CD4-positive, alpha-beta T cell (primary cell): ENCODE measurements at places on chromosomes 4 and X. TPM values are rescaled to one million over a fixed set of nuclear protein-coding genes. Genes with fewer than 3 reads are reported as not detected.
A peak's percentile ranks its signal among the peaks of the same experiment; 100 is the strongest.

ERCC6L gene
- 0.08 TPM for total RNA-seq

KLHL34 gene
- total RNA-seq, result 0.70 TPM

DNA sequence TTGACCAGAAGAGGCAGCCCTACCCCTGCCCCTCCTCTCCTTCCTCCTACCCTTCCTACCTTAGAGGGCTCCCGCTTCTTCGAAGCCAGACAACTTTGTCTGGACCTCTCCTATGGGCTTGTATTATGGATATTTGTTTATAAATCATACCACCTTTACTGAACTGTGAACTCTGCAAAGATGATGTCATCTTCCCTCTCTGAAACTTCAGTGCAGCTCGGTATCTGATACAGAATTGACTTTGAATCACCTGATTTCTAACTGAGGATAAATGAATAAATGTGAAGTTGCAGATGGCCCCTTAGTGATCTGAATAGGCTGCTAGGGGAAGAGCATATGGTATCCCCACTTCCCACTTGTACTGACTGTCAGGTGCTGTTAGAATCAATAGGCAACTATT lies 1.1 kb upstream of the OTC start:
- H3K36me3 ChIP-seq, result no peaks in the 10 kb centered on the region
- H3K27me3 ChIP-seq, result no peaks in the 10 kb centered on the region
- no peak overlapping the region for H3K4me3 ChIP-seq

DNA sequence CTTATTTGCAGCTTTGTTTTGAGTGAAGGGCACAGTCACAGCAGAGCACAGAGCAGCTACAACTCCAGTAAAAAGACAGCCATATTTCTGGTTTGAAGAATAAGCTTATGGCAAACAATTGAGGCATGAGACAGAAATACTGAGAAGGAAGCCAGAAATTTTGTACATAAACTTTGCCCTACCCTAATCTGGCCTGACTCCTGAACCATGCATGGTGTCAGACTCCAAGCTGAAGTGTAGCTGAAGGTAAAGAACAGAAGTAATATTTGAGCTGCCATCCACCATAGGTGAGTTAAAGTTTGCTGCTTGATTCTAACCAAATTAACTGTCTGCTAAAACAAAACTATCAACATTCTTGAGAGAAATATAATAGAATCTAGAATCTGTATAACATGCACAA lies 24.5 kb upstream of the TMEM192 start:
- no peaks in the 10 kb centered on the region for H3K27me3 ChIP-seq
- no peaks in the 10 kb centered on the region for H3K4me1 ChIP-seq
- DNase-seq, result no peak
- no peaks in the 10 kb centered on the region for H3K36me3 ChIP-seq

DNA sequence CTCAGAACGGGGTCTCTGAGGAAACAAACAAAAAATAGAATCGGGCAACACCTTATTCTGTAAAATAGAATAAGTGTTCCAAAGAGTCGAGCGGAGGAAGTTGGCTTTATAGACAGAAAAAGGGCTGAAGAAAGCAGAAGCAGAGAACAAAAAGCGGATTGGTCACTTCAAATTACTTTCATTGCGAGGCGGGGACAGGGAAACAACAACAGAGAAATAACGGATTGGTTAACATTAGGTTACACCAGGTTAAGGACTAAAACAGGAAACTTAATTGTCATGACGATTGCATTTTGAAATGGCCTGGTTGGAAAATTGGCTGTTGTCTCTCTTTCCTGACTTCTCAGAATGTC lies 433 bp upstream of the COQ2 start:
- H3K27me3 ChIP-seq, result no peaks in the 10 kb centered on the region
- H3K36me3 ChIP-seq, result no peaks in the 10 kb centered on the region
- peaks cover 7% of the 10 kb centered on the region for H3K4me1 ChIP-seq

PAPSS1 gene
- total RNA-seq, result 6.6 TPM

DNA sequence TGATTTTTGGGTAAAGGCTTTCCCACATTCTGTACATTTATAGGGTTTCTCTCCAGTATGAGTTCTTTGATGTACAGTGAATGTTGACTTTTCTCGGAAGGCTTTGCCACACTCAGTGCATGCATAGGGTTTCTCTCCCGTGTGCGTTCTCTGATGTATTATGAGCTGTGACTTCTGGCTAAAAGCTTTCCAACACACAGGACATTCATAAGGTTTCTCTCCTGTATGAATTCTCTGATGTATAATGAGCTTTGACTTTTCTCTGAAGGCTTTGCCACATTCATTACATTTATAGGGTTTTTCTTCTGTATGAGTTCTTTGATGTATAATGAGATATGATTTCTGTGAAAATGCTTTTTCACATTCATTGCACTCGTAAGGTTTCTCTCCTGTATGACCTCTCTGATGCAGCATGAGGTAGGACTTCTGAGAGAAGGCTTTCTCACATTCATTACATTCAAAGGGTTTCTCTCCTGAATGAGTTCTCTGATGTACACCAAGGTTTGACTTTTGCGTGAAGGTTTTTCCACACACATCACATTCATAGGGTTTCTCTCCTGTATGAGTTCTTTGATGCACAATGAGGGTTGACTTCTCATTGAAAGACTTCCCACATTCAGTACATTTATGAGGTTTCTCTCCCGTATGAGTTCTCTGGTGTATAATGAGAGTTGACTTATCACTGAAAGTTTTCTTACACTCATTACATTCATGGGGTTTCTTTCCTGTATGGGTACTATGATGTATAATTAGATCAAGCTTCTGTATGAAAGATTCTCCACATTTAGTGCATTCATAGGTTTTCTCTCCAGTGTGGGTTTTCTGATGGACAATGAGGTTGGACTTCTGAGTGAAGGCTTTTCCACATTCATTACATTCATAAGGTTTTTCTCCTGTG lies 27.3 kb downstream of the ZNF182 start:
- no peaks in the 10 kb centered on the region for H3K27me3 ChIP-seq
- no peak for DNase-seq
- no peak overlapping the region for H3K4me3 ChIP-seq
- H3K4me1 ChIP-seq, result no peaks in the 10 kb centered on the region

- H3K4me1 ChIP-seq, result no peaks in the 10 kb centered on the region
- no peaks in the 10 kb centered on the region for H3K36me3 ChIP-seq
- no peak for DNase-seq
- H3K27ac ChIP-seq, result no peak overlapping the region
- H3K27me3 ChIP-seq, result no peaks in the 10 kb centered on the region
- H3K4me3 ChIP-seq, result no peak overlapping the region
These were observed 49.7 kb downstream of the CORIN start for GRCh38 chr4:47788126-47788525.

GRCh38 chr4:171242831-171243230 lies 570.4 kb upstream of the GALNTL6 start:
- H3K36me3 ChIP-seq, result no peaks in the 10 kb centered on the region
- DNase-seq, result no peak
- no peak overlapping the region for H3K4me3 ChIP-seq
- H3K27me3 ChIP-seq, result no peaks in the 10 kb centered on the region
- H3K4me1 ChIP-seq, result no peaks in the 10 kb centered on the region

- no peak overlapping the region for H3K27ac ChIP-seq
- no peaks in the 10 kb centered on the region for H3K27me3 ChIP-seq
- H3K36me3 ChIP-seq, result no peaks in the 10 kb centered on the region
- H3K4me3 ChIP-seq, result no peak overlapping the region
- no peak for DNase-seq
These were observed 25.5 kb downstream of the PALLD start for GRCh38 chr4:168522356-168522755.

GRCh38 chr4:75630174-75630936 lies at the start of gene CDKL2:
CDKL2 (minus strand) TSS chr4:75630528; CDS start chr4:75625988, 4,540 bp downstream.
- H3K4me3 ChIP-seq, result peak within 1 kb of the TSS; percentile 85
- no peaks in the 10 kb centered on the region for H3K27me3 ChIP-seq
- peaks cover 16% of the 10 kb centered on the region for H3K4me1 ChIP-seq
- DNase-seq, result peak; percentile 96

ADH1C gene
- not detected for total RNA-seq

- H3K36me3 ChIP-seq, result no peaks in the 10 kb centered on the region
- H3K4me3 ChIP-seq, result no peak overlapping the region
- H3K27ac ChIP-seq, result no peak overlapping the region
- H3K4me1 ChIP-seq, result no peaks in the 10 kb centered on the region
These were observed 49.0 kb upstream of the VEGFC start for GRCh38 chr4:176841711-176842112.

HAND2 gene
- not detected for total RNA-seq

DNA sequence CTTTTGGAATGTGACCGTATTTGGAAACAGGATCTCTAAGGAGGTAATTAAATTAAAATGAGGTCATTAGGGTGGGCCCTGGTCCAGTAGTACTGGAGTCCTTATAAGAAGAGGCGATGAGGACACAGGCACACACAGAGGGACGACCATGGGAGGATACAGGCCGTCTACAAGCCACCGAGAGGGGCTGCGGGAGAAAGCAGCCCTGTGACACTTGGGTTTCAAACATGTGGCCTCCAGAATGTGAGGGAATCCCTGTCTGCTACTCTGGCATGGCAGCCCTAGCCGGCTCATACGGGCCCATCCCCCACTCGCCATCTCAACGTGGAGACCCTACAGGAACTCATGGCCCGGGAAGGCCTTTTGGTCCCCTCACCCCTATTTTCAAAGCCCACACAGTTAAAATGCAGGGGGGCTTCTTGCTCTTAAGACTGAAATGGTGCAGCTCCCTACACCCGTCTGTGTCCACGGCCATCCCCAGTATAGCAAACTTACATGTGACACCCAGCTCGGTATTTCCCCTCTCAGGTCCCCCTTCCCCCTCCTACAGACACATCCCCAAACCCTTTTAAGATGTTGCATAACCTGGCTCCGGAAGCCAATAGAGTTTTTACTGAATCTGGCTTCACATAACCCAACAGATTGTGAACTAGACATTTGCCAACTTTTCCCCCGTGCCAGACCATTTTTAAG lies 124.1 kb upstream of the TBL1X start:
- peak overlapping the region; percentile 40 for H3K4me3 ChIP-seq
- H3K4me1 ChIP-seq, result peaks cover 46% of the 10 kb centered on the region
- no peaks in the 10 kb centered on the region for H3K36me3 ChIP-seq

DNA sequence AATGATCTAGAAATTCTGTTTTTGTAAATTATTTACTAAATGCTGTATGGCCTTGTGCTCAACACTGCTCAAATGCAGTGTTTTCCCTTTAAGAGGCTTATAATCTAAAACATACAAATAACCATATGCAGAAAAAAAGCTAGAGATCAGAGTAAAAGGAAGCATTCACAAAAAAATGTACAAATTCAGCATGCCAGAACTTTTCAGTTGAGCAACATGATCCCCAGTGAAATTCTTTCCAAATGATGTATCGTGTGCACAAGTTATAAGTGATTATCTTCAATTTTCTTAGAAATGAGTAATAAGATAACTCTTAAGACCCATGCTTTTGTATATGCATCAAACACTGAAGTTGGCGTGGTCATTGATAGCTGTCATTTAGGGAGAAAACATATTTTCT lies 5.0 kb downstream of the GPC3 start:
- no peak overlapping the region for H3K4me3 ChIP-seq
- no peak overlapping the region for H3K27ac ChIP-seq
- DNase-seq, result no peak
- H3K27me3 ChIP-seq, result peaks cover 12% of the 10 kb centered on the region
- H3K36me3 ChIP-seq, result no peaks in the 10 kb centered on the region

DNA sequence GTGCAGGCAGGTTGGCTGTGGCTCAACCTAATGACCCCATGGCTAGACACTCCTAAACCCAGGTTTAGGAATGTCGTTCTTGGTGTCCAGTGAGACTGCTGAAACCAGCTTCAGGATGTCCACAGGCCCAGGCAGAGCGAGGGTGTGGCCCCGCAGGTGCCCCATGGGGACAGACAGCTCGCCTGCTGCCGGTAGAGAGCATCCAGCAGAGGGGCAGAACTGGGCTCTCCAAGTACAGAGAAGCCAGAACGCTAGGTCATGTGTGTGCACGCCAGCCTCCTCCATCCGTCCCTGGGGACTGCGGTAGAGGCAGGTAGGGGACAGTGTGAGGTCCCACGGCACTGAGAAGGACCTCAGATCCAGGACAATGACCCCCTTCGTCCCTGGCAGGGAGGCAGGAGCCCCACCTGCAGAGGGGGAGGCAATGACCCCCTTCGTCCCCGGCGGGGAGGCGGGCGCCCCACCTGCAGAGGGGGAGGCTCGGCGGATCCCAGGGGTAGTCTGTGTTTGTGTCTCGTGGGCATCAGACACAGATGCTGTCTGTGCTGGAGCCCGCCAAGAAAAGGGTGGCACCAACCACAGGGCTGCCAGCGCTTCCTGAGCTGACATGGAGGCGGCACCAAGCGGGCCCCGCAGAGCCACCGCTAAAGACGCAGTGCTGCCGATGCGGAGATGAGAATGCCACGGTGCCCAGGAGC lies 118.4 kb downstream of the FAM53A start:
- DNase-seq, result no peak
- H3K27ac ChIP-seq, result no peak overlapping the region
- H3K4me3 ChIP-seq, result no peak overlapping the region
- peaks cover 11% of the 10 kb centered on the region for H3K27me3 ChIP-seq
- peaks cover 25% of the 10 kb centered on the region for H3K4me1 ChIP-seq

GRCh38 chr4:73315091-73315490 lies 56.5 kb upstream of the ANKRD17 start:
- H3K36me3 ChIP-seq, result no peaks in the 10 kb centered on the region
- no peaks in the 10 kb centered on the region for H3K27me3 ChIP-seq
- H3K27ac ChIP-seq, result no peak overlapping the region
- H3K4me1 ChIP-seq, result no peaks in the 10 kb centered on the region
- no peak overlapping the region for H3K4me3 ChIP-seq
- no peak for DNase-seq

DNA sequence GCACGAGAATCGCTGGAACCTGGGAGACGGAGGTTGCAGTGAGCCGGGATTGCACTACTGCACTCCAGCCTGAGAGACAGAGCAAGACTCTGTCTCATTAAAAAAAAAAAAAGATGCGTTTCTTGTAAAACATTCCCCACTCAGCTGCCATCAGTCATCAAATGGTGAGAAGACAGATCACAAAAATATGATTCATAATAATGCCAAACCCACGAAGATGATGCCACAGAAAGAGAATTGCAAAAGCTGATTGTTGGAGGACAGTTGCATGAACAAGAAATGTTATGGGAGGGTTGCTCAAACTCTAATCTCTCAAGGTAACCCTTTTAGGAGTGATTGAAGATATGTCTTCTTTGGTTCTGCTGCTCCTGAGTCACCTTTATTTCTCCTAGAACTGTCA lies 21.4 kb upstream of the SMIM14 start:
- no peak for DNase-seq
- no peak overlapping the region for H3K4me3 ChIP-seq
- H3K36me3 ChIP-seq, result no peaks in the 10 kb centered on the region
- no peak overlapping the region for H3K27ac ChIP-seq
- H3K27me3 ChIP-seq, result no peaks in the 10 kb centered on the region

DNA sequence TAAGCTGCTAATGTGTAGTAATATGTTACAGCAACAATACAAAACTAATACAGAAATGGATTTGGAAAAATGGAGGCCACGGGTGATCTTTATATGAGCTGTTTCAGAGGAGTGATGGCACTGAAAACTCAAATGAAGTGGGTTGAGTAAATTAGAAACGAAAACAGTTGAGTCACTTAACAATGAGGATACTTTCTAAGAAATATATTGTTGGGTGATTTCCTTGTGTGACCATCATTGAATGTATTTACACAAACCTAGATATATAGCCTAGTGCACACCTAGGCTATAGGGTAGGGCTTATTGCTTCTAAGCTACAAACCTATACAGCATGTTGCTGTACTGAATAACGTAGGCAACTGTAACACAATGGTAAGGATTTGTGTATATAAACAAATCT lies 30.5 kb upstream of the DHX15 start:
- no peak for DNase-seq
- no peaks in the 10 kb centered on the region for H3K27me3 ChIP-seq
- no peak overlapping the region for H3K27ac ChIP-seq
- no peaks in the 10 kb centered on the region for H3K4me1 ChIP-seq
- no peaks in the 10 kb centered on the region for H3K36me3 ChIP-seq
- no peak overlapping the region for H3K4me3 ChIP-seq

GRCh38 chr4:145734576-145735346 lies 54.8 kb downstream of the C4orf51 start:
- H3K27me3 ChIP-seq, result no peaks in the 10 kb centered on the region
- no peaks in the 10 kb centered on the region for H3K36me3 ChIP-seq
- no peak overlapping the region for H3K4me3 ChIP-seq
- no peak for DNase-seq
- no peak overlapping the region for H3K27ac ChIP-seq
